Hematopoietic multipotent progenitor cell treated with erythropoietin and hydrocortisone succinate and interleukin-3 and kit ligand, for 4 days (in vitro differentiated cells): ENCODE measurements at places on chromosomes 12 and 14.

DNA sequence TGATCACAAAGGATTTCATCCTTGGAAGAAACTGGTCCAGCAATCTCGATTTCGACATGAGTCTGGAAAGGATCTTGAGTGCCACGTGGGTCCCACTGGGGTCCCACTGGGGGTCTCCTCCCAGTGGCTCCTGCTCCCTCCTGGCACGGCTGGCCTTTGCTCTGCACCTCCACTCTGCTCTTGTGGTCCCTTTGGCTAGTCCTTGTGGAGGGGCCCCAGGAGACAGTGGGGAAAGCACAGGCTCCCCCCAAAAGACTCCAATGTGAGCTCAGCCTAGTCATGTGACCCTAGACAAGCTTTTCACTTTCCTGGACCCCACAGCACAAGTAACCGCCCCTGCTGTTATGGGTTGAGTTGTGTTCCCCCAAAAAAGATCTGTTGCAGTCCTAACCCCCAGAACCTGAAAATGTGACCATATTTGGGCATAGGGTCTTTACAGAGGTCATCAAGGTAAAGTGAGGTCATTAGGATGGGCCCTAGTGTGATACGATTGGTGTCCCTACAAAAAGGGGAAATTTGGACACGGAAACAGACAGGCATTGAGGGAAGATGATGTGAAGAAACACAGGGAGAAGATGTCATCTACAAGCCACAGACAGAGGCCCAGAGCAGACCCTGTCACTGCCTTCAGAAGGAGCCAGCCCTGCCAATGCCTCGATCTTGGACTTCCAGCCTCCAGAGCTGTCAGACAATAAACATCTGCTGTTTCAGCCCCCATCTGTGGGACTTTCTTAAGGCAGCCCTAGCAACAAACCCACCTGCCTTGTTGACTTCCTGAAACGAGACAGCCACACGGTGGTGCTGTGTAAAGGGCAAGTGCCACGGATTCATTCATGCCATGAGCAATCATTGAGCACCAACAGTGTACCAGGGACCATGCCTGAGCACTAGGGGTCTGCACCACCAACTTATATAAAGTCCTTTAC lies 23.8 kb upstream of the PPP2R5C start:
- no peak for DNase-seq

DNA sequence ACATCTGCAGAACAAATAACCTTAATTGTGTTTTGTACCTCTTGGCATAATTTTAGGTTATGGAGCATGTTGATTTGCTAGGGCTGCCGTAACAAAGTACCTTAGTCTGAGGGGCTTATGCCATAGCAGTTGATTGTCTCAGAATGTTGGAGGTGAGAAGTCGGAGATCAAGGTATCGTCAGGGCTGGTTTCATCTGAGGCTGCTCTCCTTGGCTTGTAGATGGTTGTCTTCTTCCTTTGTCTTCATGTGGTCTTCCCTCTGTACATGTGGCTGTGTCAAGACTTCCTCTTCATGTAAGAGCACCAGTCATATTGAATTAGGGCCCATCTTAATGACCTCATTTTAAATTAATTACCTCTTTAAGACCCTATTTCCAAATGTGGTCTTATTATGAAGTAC lies 64.4 kb upstream of the PTHLH start:
- peak; percentile 14 for DNase-seq

GRCh38 chr14:70013271-70013873 lies 134.2 kb downstream of the SMOC1 start:
- DNase-seq: peak; percentile 61

DNA sequence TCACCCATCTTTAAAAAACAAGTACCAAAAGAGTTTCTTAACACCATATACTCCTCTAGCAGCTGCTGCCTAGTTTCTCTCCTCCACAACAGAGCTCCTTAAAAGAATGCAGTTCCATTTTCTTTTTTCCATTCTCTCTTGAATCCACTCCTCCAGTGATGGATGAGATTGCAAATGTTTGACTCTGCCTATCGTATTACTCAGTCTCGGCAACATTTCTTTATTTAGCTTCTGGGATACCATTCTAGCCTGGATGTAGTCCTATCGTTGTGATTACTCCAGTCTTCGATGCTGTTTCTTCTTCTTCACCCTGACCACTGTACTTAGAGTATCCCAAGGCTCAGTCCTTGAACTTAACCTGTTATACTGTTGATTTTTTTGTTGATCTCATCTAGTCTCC lies 30.8 kb downstream of the CAND1 start:
- no peak for DNase-seq

GRCh38 chr14:55430024-55430690 lies 10.3 kb downstream of the TBPL2 start:
- DNase-seq: peak; percentile 92

- DNase-seq: no peak
These were observed 826 bp upstream of the CACNA1C start for GRCh38 chr12:2051700-2052621.

- DNase-seq: no peak
These were observed 54.5 kb downstream of the PPP2R5C start for GRCh38 chr14:101815994-101816393.

- peak; percentile 26 for DNase-seq
These were observed 69.8 kb downstream of the ANO6 start for GRCh38 chr12:45285717-45286116.

- no peak for DNase-seq
These were observed 130.8 kb upstream of the KRR1 start for GRCh38 chr12:75642226-75642625.

- no peak for DNase-seq
These were observed 18.2 kb downstream of the PNMA1 start for GRCh38 chr14:73695997-73696396.

DNA sequence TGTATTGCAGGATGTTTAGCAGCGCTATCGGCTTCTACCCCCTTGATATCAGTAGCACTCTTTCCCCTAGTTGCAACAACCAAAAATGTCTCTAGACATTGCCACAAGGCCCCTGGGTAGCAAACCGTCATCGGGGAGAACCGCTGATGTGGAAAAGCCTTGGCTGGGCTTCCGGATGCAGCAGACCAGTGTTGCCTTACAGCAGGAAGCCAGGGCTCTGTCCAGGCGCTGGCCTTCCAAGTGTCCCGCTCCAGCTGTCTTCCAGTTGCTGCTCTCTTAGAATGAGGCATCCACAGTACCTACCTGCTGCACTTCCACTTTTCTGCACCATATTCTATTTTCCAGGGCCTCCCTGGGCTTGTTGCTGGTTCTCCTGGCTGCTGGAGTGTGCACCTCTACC lies 22.6 kb upstream of the SLC10A1 start:
- no peak for DNase-seq

DNA sequence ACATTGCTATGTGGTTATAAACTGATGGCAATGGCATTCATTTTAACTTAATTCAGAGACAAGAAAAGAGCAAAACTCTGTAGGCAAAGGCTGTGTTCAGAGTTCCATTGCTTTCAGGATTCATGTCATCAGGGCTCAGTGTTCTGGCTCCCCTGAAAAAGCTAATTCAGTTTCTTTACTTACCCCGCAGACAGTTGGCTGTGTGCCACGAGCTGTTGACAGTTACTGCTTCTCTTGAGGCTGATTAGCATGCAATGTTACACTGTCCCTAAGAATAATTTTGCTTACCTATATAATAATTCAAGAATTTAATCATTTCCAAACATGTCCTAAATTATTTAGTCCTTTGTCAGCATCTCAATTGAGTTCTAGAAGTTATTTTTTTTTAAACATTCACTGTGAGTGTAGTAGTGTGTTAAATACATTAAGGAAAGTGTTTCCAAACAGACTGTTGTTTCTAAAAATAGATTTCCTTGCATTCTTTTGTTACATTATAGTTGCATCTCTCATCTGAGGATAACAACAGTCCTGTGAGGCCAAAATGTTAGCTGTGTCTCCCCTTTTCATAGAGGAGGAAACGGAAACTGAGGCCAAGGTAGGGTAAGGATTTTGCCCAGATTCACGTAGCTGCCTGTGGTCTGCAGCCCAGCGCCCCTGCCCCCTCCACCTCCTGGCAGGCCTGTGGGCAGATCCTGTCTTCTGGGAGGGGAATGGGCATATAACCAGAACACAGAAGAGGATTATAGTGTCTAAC lies 98.6 kb downstream of the PELI2 start:
- DNase-seq: peak; percentile 93

DNA sequence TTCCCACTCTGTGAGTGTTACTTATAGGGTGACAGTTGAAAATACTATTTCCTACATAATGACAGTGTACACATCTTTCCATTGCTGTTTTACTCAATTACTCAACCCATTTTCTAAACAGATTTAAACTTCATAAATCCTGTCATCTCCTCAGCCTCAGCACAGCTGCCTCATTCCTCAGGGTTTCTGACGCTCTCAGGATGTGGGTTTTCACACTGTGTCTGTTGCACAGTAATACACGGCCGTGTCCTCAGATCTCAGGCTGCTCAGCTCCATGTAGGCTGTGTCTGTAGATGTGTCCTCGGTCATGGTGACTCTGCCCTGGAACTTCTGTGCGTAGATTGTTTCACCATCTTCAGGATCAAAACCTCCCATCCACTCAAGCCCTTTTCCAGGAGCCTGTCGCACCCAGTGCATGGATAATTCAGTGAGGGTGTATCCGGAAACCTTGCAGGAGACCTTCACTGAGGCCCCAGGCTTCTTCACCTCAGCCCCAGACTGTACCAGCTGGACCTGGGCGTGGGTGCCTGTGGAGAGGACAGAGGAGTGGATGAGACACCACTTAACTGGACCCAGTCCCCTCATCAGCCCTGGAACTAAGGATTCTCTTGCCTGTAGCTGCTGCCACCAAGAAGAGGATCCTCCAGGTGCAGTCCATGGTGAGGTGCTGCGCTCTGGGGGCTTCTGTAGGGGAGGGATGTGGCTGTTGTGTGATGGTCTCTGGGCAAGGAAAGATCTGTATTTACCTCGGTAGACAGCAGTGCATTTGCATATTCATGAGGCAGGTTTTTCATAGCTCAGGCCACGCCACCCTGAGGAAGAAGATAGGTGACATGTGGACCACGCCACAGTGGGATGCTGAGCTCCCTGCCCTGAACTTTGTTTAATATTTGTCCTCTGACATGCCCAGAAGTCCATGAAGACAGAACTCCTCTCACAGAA lies 750.2 kb downstream of the TMEM121 start:
- DNase-seq: peak; percentile 40

GRCh38 chr14:90545966-90546751 lies 149.3 kb downstream of the CALM1 start:
- no peak for DNase-seq

GRCh38 chr12:19058235-19059021 lies 71.1 kb upstream of the PLEKHA5 start:
- DNase-seq: no peak

GRCh38 chr12:39772821-39773259 lies 153.2 kb upstream of the ABCD2 start:
- no peak for DNase-seq

DNA sequence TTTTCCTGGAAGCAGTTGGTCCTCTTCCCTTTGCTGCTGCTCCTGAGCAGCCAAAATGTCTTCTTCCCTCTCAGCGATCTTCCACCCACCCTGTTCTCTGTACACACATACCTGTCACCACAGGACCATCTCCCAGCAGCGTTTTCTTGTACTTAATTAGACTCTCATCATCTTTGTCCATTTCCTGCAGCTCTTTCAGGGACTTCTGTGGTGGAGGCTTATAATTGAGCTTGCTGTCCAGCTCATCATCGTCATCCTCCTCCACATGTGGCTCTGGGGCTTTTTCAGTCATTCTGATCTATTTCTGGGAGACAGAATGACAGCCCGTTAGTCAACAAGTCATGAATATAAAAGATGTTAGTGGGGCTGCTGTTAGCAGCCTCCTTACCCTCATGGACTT lies 11.0 kb downstream of the ARHGDIB start:
- DNase-seq: no peak

DNA sequence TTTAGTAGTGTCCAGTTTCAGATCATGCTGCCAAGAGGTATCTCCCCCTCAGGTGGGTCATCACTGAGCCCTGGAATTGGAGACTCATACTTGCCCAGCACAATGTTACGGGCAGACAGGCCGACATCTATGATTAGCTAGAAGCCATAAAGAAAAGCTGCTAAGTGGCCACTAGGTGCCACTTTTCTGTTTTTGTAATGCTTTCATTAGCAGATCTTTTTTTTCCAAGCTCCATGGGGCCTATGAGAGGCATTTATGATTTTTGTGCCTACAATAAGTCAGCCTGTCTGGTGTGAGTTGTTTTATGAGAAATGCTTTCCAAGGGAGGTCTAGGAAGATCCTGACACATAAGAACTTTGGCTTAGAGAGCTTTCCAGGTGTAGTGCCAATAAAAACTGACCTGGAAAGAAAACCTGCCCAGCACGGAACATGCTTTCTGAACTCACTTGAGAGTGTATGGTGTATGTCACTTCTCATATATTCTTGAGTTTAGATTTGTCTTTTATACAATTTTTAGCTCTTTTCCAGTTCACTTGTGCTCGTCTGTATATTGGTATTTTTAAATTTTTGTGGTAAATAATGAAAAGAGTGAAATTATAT lies 21.8 kb upstream of the SMCO2 start:
- peak; percentile 87 for DNase-seq

GRCh38 chr14:50768680-50769079 lies 62.3 kb downstream of the NIN start:
- no peak for DNase-seq

GRCh38 chr14:95313190-95313589 lies 6.5 kb downstream of the CLMN start:
- DNase-seq: no peak

DNA sequence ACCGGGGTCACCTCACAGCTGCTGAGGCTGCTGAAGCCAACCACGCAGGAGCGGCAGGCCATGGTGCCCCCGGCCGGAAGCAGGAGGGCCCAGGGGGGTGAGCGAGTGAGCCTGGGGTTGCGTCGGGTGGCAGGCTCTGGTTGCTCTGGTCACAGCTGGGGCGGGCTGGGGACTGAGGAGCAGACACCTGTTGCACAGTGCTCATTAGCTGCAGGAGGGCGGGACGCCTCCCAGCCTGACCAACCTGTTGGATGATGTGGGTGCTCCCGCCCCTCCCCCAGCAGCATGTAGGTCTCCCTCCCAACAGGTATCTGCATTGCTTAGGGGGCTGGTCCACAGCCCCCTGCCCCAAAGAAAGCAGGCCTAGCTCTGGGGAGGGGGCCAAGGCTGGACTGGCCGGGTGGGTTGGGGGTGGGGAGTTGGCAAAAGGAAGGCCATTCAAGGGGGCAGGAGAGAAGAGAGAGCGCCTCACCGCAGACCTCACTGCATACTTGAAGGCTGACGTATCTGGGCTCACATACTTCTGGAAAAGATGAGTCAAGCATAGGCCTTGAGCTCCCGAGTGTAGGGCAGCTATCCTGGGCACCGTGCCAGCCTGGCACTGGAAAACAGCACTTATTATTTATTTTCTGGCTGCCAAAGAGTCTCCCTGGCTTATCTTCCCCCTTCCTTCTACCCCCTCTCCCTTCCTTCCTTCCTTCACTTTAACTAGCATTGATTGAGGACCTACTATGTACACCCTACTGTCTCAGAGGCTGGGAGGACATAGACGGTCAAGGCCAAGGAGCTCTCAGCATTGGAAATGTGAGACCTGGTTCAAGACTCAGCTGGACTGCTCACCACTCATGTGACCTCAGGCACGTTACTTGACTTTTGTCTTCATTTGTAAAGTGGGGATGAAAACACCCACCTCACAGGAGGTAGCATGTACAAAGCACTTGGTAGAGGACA lies at the start of gene KRT80:
Gene KRT80, minus strand, starts transcription at position 174 of the 951 bp plus-strand sequence. Its CDS starts 112 bp downstream, at position 62.
- peak; percentile 92 for DNase-seq

- DNase-seq: peak; percentile 72
These were observed 1.6 kb upstream of the ASB2 start for GRCh38 chr14:93977790-93978581.

- DNase-seq: peak; percentile 83
These were observed 14.6 kb upstream of the RBM19 start for GRCh38 chr12:113980537-113981337.
